ENCODE measurements at places on chromosomes 5 and 9.

DNA sequence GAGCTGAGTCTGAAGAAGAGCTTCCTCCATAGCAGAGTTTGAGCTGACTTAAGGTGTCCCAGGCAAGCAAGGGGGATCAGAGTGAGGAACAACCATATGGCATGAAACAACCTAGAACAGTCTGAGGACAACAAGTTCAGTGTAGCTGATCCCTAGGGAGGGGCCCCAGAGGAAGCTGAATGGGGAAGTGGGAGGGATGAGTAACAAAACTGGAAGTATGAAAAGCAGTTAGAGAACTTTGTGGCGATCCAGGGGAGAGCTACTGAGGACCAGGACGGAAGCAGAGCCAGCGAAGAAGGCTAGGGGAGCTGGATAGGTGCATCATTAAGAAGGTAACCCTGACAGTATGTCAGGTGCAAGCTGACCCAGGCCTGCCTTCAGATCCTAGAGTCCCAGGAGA, 580.8 kb downstream of the BNC2 start:
- no peak for DNase-seq

- no peak for DNase-seq
Measured at GRCh38 chr5:148920646-148921288, 94.4 kb downstream of the ADRB2 start.

GRCh38 chr5:43773478-43773844, 170.5 kb downstream of the NNT start:
- DNase-seq: peak; percentile 12

DNA sequence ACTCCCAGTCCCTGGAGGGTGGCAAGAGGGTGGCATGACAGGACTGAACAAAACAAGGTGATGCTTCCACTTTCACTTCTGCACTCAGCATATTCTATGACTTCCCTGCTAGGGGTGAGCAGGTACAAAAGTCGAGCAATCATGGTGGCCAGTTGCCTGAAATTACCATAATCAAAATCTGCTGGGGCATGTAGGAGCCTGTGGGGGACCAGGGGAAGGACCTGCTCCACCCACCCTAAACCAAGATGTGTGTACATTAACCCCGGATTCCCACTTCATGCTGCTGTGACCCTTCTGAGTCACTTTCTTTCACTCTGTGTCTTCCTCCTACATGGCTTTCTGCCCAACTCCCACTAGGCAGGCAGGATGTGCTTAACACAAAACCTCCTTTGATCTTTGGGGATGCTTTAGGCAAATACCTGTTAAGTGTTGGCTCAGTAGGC, 73.3 kb upstream of the PHF24 start:
- DNase-seq: no peak

DNA sequence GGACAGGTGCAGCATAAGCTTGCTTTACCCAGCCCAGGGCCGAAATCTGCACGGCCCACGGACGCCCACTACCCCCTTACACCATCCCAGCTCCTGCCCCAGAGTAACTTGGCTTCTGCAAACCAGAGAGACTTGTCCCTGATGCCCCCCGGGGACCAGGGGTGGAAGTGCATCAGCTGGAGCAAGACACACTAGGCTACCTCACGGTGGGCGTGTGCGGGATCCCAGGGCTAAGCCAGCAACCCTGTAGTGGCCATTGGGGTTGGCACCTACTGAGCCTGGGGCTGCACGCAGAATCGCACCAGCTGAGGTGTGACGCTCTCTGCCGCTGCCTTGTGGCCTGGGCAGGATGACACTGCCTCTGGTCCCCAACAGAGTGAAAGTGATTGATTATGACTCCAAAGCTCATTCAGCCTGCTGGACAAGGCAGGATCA, 6.1 kb upstream of the ZNF79 start:
- DNase-seq: peak; percentile 84

DNA sequence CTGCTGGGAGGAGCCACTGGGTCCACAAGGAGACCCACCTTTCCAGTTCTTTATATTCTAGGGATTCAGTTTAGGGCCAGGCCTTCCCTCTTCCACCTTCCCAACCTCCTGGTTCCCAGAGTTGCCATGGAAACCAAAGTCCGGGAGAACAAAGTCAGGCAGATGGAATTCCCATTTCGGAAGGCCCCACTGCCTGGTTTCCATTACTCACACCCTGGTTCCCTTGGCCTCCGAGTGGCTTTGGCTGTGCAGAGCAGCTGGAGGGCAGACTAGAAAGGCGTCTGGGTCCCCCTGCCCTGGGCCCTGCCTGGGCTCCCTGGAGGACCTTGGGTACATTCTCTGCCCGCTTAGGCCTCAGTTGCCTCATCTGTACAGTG, 136.1 kb downstream of the RGS3 start:
- DNase-seq: no peak

DNA sequence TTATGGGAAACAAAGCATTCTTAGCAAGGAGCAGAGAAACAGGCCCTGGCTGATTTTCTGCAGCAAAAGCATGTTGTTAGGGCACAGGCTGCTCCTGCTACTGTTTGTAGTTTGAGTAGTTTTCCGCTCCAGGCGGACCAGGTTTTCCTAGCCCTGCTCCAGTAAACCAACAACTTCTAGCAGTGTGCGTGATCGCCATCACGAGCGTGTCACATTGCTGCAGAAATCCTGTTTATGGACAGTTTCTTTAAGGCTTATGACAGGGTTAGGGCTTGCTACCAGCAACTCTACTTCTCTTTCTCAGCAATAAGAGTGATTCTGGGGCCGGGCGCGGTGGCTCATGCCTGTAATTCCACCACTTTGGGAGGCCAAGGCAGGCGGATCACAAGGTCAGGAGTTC, 803.9 kb upstream of the CDH10 start:
- no peak for DNase-seq

- DNase-seq: no peak
Measured at GRCh38 chr5:111719773-111720172, 37.2 kb downstream of the NREP start.

All from Caco-2 (cell line).